ENCODE measurements at places on chromosomes 5 and 9.

DNA sequence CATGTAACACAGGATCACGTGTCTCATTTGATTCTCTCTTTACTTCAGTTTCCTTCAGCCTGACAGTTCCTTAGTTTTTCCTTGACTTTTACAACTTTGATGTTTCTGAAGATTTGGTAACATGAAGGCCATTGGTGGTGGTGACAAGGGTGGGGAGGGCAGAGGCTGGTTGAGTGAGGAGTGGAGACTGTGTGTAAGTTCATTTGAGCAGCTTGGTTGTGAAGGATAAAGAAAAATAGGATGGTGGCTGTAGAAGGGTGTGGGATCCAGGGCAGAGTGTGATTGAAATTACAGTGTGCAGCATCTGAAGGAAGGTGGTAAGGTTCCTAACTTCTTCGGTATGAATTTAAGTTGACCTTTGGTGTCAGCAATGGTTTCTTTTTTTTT, 20.4 kb downstream of the SUB1 start:
- no peak for DNase-seq

GRCh38 chr5:111784491-111785181, 27.6 kb upstream of the NREP start:
- no peak for DNase-seq

DNA sequence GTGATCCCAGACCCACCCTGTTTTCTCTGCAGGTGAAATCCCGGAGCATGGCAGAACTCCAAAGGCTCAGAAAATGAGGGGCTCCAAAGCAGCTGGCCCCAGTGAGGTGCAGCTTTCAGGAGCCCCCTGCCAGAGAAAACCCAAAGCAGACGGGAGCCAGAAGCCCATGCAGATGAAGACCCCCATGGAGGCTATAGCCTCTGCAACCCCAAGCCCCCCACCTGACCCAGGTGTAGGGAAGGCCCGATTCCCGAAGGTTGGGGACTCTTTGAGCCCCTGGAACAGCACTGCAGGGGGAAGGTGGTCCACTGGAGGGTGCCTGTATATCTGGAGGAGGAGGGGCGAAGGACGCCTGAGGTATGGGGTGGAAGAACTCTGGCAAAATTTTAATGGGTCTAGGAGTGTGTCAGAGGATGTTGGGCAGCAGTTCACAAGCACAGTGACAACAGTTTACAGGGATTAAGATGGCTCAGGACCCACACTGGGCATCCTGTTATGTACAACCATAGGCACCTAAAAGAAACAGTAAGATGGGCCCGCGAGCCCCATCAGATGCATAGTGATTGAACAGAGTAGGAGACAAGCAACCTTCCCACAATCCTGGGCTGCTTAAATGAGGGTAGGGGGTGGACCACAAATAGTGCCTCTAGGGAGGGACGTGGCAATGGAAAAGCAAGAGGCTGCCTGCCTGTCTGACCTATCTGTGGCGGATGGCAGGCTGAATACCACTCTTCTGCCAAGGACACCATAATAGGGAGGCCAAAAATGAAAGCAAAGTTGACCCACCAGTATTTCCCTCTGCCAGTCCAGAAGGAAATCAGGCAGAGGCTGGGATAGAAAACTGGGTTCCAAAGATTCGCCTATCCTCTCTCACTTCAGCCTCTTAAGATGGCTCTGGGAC, 16.4 kb upstream of the ANXA6 start:
- no peak for DNase-seq

- DNase-seq = no peak
Observed at GRCh38 chr9:134390947-134391318, 64.7 kb downstream of the RXRA start.

DNA sequence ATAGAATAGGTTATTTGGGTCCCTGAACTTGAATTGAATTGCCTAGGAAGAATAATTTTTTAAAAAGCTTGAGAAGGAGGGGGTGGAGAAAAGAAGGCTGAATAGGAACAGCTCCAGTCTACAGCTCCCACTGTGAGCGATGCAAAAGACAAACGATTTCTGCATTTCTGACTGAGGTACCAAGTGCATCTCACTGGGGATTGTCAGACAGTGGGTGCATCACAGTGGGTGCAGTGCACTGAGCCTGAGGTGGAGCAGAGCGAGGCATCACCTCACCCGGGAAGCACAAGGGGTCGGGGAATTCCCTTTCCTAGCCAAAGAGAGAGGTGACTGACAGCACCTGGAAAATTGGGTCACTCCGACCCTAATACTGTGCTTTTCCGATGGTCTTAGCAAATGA, 782.2 kb upstream of the RGMB start:
- DNase-seq = no peak

DNA sequence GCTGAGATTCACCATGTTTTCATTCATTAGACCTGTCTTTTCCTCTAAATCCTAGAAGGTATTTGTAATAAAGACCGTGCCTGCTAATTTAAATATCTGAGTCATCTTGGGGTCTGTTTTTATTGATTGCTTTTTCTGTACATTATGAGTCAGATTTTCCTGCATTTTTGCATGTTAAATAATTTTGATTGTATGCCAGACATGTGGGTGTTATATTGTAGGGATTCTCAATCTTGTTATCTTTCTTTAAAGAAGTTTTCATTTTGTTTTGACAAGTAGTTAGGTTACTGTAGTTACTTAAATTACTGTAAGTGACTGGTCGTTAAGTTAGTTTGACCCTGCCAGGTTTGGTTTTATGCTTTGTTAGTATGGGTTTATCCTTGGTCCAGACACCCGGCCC, 35.1 kb downstream of the EXOSC2 start:
- DNase-seq = no peak

GRCh38 chr5:125525356-125525755, 778.9 kb upstream of the ZNF608 start:
- no peak for DNase-seq

- no peak for DNase-seq
Observed at GRCh38 chr5:60959156-60959555, 14.2 kb downstream of the NDUFAF2 start.

GRCh38 chr5:133957591-133957990, 10.8 kb downstream of the C5orf15 start:
- no peak for DNase-seq

GRCh38 chr9:4832786-4833579, 40.2 kb downstream of the RCL1 start:
- no peak for DNase-seq

DNA sequence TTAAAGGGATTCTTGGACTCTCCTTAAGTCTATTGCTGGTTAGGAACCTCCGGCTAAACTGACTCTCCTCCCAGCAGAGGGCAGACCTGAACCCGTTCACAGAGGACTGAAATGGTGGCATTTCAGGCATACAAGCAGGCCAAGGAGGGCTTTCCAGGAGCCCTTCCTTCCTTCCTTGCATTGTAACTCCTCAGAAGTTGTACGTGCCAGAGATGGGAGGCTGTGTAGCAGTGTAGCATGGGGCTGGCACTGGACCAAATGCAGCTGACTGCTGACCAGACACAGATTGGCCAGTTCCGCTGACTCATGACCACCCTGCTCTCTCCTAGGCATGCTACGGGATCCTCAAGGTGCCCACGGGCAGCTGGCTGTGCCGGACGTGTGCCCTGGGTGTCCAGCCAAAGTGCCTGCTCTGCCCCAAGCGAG, 36.4 kb downstream of the JADE2 start:
- no peak for DNase-seq

- no peak for DNase-seq
Observed at GRCh38 chr9:92882276-92882675, 4.4 kb upstream of the ZNF484 start.

DNA sequence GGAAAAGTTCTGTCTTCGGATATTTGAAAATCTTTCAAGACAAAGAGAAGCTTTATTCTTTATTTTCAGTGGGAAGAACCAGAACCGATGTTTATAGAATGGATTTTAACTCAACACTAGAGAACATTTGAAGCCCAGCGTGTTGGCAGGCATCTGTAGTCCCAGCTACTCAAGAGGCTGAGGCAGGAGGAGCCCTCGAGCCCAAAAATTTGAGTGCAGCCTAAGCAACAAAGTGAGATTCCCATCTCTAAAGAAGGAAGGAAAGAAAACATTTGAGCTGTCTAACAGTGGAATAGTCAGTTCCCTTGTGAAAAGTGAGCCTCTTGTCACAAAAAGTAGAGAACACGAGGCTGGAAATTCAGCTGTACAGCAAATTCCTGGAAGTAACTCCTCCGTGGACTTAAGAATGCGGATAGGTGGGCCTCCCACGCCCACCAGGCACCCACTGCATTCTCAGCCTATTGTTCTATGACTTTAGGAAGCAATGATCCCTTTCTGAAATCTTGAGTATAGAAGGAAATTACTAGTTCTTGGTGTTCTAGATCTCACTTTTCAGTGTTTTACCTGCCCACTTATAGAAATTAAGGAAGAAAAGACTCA, 2.3 kb upstream of the PTPDC1 start:
- no peak for DNase-seq

DNA sequence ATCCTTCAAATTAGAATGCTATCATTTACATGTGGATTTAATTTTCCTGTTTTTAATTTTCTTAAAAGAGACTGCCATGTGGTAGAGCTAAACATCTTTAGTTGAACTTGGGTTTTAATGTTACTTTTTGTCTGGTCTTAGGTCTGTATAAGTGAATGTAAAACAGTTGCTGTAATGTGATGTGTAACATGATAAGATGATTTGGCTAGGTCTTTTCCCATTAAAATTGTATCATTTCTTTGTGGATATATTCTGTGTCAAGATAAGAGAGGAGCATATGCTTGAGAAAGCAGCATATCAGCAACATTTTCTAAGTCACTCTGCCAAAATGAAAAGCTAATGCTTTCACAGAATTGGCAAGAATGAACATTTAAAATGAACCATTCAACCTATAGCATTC, 18.5 kb downstream of the TMEM167A start:
- no peak for DNase-seq

DNA sequence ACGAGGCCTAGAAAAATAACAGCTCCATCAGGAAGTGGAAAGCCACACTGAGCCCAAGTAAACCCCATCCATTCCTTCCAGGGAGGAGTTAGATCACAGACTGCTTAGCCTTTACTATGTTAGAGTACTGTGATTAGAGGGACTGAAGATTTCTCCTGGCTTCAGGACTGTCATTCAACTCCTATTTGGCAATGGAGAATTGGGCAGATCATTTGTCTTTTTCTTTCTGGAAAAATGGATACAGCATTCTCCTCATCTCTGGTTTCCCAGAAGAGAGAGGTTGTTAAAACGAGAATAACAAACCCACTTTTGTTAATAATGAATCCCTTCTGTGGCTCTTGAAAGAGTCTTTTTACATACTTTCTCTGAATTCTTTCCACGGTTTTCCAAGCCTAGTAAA, 150.4 kb downstream of the GABRB2 start:
- no peak for DNase-seq

- no peak for DNase-seq
Observed at GRCh38 chr5:172957458-172957857, 1.8 kb upstream of the RPL26L1 start.

- no peak for DNase-seq
Observed at GRCh38 chr9:5436441-5436840, 1.3 kb downstream of the PLGRKT start.

DNA sequence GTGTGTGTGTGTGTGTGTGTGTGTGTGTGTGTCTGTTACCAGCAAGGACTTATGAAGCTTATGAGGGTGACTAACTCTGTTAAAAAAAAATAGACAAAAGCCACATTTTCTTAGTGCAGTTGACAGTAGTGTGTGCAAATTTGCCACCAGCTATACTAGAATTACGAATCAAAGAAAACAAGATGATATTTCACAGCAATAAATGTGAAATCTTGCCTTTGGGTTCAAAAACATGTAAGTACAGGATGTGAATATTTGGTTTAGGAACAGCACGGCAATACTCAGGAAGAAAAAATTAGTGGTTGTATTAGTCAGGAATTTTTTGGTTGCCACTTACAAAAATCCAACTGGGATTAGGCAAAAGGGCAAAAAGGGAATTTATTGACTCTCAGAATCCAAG, 117.4 kb downstream of the NPR3 start:
- no peak for DNase-seq

GRCh38 chr5:179138568-179138925, 78.4 kb downstream of the ZNF354C start:
- no peak for DNase-seq

- no peak for DNase-seq
Observed at GRCh38 chr9:5644501-5644900, 15.6 kb downstream of the RIC1 start.

GRCh38 chr9:35743452-35743851, 5.6 kb downstream of the GBA2 start:
- DNase-seq = no peak

GRCh38 chr9:38362852-38363588, 29.5 kb upstream of the ALDH1B1 start:
- no peak for DNase-seq

DNA sequence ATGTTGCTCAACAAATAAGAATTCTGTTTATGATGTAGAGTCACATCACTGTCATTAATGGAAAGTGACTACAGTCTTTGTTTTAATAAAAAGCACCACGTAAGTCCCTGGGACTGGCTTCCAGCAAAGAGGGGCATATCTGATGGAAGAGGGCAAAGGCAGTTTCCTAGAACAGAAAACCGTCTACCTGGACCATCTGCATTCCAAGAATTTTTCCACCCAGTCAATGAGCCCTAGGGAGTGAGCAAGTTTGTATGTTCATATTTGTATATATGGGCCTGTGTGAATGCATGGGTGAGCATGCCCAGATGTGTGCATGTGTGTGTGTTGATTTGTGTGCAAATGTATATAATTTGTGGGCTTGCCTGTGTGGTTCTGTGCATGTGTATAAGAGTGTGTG, 156.8 kb upstream of the SEMA6A start:
- no peak for DNase-seq

DNA sequence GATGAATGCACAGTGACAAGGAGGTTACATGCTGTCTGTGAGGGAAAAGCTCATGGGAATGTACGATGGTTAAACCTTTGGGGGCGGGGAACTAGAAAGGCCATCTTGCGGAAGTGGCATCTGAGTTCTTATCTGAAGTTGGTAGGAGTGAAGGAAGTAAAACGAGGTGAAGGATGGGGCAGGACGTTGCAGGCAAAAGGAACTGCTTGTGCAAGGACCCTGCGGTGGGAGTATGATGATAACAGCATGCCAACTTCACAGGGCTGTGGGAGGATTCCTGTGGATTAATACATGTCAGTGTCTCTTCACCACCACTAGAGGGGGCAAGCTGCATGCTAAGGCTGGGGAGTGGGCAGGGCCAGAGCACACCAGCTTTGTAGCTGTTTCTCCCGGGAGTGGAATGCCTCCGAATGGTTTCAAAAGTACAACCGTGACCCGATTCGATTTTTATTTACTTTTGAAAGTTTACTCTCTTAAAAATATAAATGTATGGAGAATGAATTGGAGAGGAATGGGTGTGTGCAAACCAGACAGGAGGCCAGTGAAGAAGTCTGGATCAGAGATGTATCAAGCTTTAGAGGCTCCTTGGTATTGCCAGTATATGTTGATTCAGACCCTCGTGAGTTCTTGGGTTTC, 62.5 kb downstream of the CYFIP2 start:
- DNase-seq = no peak

DNA sequence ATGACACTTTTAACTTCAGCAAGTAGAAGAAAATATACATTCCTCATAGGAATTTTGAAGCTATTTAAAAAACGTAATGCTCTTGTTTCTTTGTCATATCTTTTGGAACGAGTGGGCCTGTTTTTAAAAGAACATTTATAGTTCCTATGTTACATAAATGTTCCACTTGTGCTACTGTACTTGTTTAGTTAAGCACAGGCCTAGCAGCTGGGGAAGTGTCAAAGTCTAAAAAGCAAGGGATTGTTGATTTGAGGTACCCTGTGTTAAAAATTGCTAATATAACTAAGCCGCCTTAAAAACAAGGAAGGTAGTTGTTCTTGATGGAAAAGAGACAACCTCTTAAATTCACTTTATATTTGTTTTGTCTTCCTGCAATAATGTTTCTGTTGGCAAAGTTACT, 27.2 kb upstream of the ELL2 start:
- DNase-seq = no peak

- no peak for DNase-seq
Observed at GRCh38 chr9:129481810-129482511, 138.9 kb downstream of the C9orf50 start.

- no peak for DNase-seq
Observed at GRCh38 chr9:101968392-101968791, 229.9 kb upstream of the GRIN3A start.

Measured in activated CD8-positive, alpha-beta memory T cell treated with anti-CD3 and anti-CD28 coated beads for 4 hours (primary cell).